Neural crest cell (in vitro differentiated cells): ENCODE measurements at places on chromosomes 1 and 21.

GRCh38 chr1:2482588-2482987, 6.5 kb downstream of the PLCH2 start:
- no peak for DNase-seq

- no peak for DNase-seq
These were observed 11.5 kb upstream of the A3GALT2 start for GRCh38 chr1:33332357-33332789.

- DNase-seq, result no peak
These were observed 312 bp downstream of the KIAA2013 start for GRCh38 chr1:11925938-11926292.

- no peak for DNase-seq
These were observed 780 bp upstream of the CROCC start for GRCh38 chr1:16920951-16921350.

DNA sequence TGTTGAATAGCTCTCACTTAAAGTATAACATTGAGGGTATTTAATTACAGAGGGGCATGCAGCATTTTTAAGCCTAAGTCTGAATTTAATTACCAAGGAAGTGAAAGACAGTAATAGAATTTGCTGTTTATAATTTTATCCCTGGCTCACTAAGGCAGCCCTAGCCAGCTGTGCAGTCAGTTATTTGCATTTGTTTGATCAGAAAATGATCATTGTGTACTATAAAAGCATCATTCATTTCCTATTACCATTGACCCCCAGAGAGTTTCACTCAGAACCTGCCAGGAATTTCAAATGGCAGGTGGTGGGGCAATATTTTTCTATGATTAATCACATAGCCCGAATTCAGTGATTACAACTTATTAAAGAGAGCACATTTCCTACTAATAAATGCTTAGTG, 277.1 kb upstream of the KAZN start:
- no peak for DNase-seq

- no peak for DNase-seq
These were observed 51.4 kb downstream of the RHBG start for GRCh38 chr1:156420205-156421061.

- DNase-seq, result no peak
These were observed 57.5 kb downstream of the HSD3B1 start for GRCh38 chr1:119564548-119564947.

- DNase-seq, result peak; percentile 18
These were observed 51.0 kb upstream of the F3 start for GRCh38 chr1:94592571-94592920.

- no peak for DNase-seq
These were observed 20.6 kb downstream of the MYOG start for GRCh38 chr1:203065191-203065590.

DNA sequence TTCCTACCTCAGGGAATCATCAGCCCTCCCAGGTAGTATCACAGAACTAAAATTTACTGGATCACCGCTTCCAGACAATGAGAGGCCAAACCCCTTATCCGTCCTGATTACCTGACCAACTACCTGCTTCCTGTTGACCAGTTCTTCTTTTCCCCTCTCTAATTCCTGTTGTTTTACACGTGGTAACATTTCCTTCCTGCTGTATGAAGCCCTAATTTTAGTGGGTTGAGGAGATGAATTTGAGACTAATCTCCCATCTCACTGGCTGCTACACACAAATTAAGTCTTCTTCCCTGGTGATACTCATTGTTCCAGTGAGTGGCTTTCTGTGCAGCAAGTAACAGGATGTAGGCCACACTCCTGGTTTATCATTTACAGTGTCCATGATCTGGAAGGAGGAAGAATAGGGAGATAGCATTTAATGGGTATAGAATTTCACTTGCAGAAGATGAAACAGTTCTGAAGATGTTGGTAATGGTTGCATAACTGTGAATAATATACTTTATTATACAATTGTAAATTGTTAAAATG, 2112.9 kb downstream of the NCAM2 start:
- DNase-seq, result no peak

DNA sequence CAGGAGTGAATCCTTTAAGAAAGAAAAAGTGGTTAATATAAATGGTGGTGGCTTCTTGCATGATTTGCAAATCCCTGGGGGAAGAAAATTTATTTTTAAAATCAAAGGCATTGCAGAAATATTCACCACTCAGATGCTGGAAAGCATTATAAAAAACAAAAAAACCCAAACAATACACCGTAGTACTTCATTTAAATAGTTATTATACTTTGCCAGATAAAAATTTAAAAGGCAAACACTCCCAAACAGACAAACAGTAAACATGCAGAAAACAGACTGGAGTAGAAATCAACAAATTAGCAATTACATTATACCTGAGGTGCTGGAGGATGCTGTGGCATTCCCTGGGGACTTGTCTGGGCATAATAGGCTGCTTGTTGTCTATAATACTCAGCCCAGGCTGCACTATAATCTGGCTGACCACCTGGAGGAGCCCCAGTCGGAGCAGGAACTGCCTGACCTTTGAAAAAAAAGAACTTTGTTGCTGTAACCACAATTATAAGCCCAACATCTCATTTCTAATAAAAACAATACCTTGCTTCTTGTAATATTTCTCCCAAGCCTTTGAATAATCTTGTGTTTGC, 29.9 kb downstream of the FUBP1 start:
- no peak for DNase-seq
